Posterior cingulate gyrus (tissue), 11 donors: ENCODE measurements at places on chromosomes 6 and 20.

GRCh38 chr6:93021235-93021915 lies 398.0 kb downstream of the EPHA7 start:
- no peak for DNase-seq

DNA sequence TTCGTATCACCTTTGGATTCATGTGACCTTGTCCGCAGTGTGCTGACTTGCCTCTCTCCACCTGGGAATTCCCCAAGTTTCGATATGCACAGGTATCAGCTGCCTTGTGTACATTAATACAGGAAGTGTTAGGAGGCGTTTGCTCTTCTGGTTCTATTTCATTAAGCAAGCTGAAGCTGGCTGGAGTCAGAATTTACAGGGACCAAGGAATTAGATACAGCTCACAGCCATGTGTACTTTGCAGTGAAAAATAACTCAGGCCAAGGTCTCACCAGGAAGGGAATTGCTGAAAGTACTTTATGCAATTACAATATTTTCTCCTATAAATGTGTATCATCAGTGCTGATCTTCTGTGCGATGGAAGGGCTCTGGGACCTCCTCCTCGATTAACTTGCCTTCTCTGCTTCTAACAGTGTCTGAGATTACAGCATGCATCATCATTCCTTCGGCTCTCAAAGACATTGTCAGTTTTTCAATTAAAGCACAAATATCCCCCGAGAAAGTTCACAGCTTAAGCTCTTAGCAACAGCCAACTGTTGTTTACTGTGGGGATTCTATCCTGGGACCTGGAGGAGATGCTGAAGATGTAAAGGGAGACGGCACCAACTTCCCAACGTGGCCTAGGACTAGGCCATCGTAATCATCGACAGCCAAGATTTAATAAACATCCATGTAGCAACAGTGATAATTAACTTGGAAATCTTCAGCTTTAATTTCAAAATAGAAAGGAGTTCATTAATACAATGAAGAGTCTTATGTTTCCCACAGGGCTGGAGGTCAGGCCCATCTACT lies 13.8 kb upstream of the TIAM2 start:
- no peak for DNase-seq

- no peak for DNase-seq
Observed at GRCh38 chr6:43308101-43308989, at the start of gene CRIP3. TSS of gene CRIP3 (minus strand) at chr6:43308826. CDS start at chr6:43308792, 34 bp downstream.

- DNase-seq: no peak
Observed at GRCh38 chr20:17966432-17967310, 1.9 kb downstream of the SNX5 start.
